Activated naive CD4-positive, alpha-beta T cell treated with anti-CD3 and anti-CD28 coated beads, Interleukin-2, amount 10 ng/mL, durations not matched to agents 5 hours and 36 hours (primary cell): ENCODE measurements at places on chromosomes 5 and 9. TPM values are rescaled to one million over a fixed set of nuclear protein-coding genes. Genes with fewer than 3 reads are reported as not detected.

Gene GMCL2
- total RNA-seq = not detected

Gene RELL2
- total RNA-seq = 22.9 TPM

Gene FGF18
- total RNA-seq = not detected

Gene PCDHB7
- total RNA-seq = not detected

Gene TOPORS
- 14.1 TPM for total RNA-seq

Gene BHMT
- total RNA-seq = not detected

Gene FRMD3
- total RNA-seq = 0.71 TPM

Gene SHOC1
- not detected for total RNA-seq

Gene MEIKIN
- total RNA-seq = 1.5 TPM

Gene GRXCR2
- not detected for total RNA-seq

Gene WHRN
- total RNA-seq = 1.2 TPM

Gene C7
- not detected for total RNA-seq

Gene NLN
- 10.9 TPM for total RNA-seq

Gene PPP3R2
- not detected for total RNA-seq

Gene C9orf50
- not detected for total RNA-seq

Gene OMD
- not detected for total RNA-seq

Gene C1QTNF3
- total RNA-seq = 3.7 TPM

Gene FLT4
- total RNA-seq = 1.4 TPM

Gene SGCD
- total RNA-seq = not detected

Gene ADRB2
- total RNA-seq = 0.87 TPM

Gene FOXD4L5
- 0.18 TPM for total RNA-seq

Gene PCDHB4
- total RNA-seq = not detected

Gene GLRA1
- not detected for total RNA-seq

Gene GABRG2
- total RNA-seq = 0.65 TPM

Gene PCDHGB2
- 0.12 TPM for total RNA-seq

Gene BOD1
- 23.4 TPM for total RNA-seq

Gene PCDHA4
- not detected for total RNA-seq

Gene IRX4
- total RNA-seq = not detected

Gene OCLN
- total RNA-seq = 2.9 TPM

Gene SPATA31C1
- not detected for total RNA-seq

Gene PTGES2
- 44.6 TPM for total RNA-seq

Gene COQ4
- 34.7 TPM for total RNA-seq

Gene ABCA1
- total RNA-seq = 0.10 TPM

Gene SPATA6L
- 0.43 TPM for total RNA-seq

Gene PAEP
- not detected for total RNA-seq

Gene SLC25A48
- total RNA-seq = not detected
